Right ventricle myocardium superior (tissue), 1 donor: ENCODE measurements at places on chromosomes 16 and 17.

- no peak for DNase-seq
These were observed 4.4 kb downstream of the CLEC19A start for GRCh38 chr16:19289811-19290485.

- no peak for DNase-seq
These were observed 37.1 kb upstream of the DOC2B start for GRCh38 chr17:218432-219110.

GRCh38 chr17:2090804-2091534 is 36.1 kb downstream of the HIC1 start:
- peak; percentile 67 for DNase-seq

DNA sequence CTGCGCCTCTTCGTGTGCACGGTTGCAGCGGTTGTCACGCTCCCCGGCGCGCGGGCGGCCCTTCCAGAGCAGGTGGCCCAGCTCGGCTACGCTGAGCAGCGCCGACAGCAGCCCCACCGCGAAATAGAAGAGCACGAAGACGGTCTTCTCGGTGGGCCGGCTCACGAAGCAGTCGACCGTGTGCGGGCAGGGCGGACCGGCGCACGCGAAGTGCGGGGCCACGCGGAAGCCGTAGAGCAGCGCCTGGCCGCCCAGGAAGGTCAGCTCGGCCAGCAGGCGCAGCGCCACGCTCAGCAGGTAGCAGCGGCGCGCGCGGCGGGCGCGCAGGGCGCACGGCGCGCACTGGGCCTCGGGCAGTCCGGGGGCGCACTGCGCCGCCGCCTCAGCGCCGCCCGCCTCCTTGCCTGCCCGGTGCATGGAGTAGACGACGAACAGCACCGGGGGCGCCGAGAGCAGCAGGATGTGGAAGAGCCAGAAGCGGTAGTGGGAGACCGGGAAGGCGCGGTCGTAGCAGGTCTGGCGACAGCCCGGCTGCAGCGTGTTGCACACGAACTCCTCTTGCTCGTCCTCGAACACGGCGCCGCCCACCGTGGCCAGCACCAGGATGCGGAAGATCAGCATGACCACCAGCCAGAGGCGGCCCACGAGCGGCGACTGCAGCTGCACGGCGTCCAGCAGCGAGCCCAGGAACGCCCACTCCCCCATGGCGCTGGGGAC is 1.3 kb downstream of the GJD3 start:
- no peak for DNase-seq

- no peak for DNase-seq
These were observed 156.8 kb upstream of the CDH13 start for GRCh38 chr16:82470016-82470415.

- DNase-seq: no peak
These were observed 13.3 kb upstream of the CAVIN1 start for GRCh38 chr17:42436391-42436790.

- no peak for DNase-seq
These were observed 38.0 kb upstream of the NOL11 start for GRCh38 chr17:67679721-67680120.

DNA sequence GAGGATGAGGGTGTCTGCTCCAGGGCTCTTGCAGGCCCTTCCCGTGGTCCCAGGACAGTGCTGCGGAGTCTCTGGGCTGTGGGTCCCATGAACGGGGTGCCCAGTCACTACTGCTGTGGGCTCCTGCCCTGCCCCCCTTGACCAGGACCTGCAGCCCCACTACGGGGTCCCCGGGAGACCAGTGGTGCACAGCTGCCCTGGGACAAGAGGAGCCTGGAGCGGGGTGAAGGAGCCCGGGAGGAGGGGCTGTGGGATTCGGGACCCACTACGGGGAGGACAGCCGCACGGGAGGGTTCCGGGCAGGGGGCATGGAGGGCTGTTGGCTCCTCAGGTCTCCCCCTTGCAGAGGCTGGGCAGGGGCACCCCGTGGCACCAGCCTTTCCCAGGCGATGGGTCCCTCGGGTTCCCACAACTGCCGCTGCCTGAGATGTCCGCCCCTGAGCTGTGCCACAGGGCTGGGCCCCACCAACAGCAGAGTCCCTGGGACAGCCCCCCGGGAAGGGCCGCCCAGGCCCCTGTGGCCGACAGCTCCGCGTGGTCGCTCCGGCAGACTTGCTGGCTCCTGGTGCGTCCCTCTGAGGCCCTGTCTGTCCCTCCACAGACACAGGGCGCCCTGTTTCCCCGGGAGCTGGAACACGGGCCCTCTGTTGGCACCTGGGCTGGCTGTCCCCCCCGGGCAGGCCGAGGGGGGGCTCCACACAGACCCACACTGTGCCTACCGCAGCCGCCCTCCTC is 52.1 kb upstream of the GNG13 start:
- no peak for DNase-seq

DNA sequence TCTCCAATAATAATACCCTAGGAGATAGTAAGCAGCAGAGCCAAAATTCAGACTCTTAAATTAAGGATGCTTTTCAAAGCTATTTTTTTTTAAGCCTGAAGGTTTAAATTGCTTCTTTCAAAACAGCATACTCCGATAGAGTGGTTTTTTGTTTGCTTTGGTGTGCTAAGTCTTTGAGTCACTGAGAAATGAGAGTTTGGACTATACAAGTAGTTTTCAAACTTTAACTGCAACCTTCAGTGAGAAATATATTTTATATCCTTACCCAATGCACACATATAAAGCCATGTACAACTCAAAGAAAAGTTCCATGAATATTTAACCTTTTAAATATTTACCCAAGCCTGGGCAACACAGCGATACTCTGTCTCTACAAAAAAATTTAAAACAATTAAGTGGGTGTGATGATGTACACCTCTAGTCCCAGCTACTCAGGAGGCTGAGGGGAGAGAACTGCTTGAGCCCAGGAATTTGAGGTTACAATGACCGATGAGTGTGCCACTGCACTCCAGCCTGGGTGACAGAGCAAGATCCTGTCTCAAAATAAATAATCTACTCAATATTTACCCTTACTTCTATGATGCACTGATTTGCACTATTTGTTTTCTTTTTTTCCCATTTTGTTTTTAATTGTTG is 19.2 kb downstream of the DCUN1D3 start:
- no peak for DNase-seq

DNA sequence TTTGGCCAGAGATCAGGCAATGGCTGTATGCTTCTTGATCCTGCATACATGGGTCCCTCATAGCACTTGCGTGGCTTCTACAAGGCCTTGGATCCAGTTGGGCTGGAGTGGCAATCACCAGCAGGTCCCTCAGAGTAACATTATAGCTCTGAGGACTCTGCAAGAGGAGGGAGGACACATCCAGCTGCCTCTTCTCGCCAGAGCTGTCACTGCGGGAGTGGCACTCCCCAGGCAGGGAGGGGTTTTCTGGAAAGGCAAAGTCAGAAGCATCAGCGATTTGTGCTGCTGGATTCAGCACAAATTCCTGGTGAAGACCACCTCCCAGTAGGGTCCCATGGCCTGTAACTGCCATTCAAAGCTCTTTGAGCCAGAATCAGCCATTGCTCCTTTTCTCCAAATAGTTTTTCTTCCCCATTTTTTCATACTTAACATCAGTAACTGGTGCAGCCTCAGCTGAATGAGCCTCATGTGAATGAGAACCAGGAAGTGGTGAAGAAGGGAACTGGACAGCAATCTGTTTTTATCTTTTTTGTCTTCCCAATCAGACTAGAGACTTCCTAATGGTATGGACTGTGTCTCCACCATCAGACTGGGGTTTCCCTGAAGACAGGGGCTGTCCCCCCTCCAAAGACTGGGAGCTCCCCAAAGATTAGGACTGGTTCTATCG is 40.6 kb upstream of the HOXB13 start:
- DNase-seq: no peak

DNA sequence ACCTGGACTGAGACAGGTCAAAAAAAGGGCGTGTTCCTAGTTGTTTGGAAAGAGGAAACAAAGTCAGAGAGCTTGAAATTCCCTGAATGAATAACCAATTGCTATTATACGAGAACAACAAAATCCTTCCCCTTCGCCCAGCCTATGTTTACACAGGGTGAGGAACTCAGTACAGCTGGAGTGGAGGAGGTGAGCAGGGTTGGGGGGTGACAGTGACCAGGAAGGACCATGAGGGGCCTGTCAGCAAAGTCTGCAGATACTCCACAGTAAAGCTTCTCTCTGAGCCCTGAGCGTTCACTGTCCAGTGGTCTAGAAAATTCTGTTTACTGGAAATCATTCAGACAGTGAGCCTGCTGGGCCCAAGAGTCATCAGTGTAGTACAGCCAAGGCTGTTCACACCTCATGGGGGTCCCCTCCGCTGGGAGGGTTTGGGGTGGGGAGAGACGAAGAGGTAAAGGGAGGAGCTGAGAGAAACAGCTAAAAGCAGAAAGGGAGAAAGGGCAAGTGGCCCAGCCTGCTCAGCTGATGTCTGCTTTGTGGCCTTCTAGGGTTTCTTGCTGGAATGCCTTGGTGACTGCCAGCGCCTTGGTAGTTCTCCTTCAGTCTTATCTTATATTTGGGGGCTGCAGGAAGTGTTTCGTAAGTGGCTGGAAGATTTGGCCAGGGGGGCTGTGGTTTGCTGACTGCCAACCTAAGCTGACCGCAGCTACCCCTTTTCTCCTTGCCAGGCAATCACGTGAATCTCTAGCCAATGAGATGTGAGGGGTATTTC is 5.7 kb downstream of the DUSP3 start:
- no peak for DNase-seq

DNA sequence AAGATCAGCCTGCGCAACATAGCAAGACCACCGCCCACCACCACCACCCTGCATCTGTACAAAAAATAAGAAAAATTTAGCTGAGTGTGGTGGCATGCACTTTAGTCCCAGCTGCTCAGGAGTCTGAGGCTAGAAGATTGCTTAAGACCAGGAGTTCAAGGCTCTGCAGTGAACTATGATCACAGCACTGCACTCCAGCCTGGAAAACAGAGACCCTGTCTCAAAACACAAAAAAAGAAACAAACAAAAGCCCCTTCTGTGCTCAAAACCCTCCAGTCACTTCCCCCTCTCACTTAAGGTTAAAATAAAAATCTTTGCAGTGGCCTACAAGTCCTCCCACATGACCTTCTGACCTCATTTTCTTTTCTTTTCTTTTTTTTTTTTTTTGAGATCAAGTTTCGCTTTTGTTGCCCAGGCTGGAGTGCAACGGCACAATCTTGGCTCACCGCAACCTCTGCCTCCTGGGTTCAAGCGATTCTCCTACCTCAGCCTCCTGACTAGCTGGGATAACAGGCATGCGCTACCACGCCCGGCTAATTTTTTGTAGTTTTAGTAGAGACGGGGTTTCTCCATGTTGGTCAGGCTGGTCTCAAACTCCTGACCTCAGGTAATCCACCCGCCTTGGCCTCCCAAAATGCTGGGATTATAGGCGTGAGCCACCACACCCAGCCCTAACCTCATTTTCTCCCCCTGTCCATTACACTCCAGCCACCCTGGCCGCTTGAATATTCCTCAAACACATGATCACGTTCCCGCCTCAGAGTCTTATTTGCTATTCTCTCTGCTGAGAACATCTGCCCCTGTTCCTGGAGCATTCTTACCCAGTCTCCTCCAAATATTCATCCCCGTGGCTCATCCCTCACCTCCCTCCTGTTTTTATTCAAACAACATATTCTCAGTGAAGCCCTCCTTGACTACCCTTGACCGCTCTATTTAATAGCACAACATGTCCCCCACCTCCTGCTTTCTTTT is 126.6 kb upstream of the MED13 start:
- no peak for DNase-seq
